ENCODE measurements at places on chromosomes 7 and 10. TPM values are rescaled to one million over a fixed set of nuclear protein-coding genes. Genes with fewer than 3 reads are reported as not detected.
A peak's percentile ranks its signal among the peaks of the same experiment; 100 is the strongest.

DNA sequence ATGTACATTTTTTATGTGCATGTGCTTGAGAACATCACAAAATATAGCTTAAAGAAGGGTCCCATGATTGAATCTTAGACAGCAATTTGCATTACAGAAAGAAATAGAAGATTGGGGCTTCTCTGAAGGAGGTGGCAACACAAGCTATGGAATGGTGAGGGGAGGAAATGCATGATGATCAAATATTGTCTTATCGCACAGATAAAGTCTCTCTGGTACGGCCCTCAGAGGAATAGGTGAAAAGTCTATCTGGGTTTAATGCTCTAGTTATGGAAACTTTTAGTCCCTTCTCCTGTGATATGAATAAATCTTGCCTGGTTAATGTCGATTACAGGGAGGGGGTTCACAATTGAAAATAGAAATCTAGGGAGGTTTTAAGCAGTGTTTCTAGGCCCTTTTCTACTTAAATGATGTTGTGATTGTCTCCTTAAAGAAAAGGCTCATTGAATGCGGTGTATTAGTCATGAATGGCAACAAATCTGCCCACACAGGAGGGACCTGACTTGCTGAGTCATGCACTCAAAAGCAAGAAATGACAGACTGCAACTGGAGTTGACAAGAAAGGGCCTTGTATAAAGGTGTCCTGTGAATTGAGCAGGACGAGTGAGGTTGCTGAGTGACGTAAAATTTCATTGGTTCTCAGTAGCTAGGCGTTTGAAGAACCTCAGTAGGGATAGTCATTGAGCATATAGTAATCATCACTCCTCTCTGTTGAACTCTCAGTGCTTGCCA lies 133.4 kb upstream of the CSTF2T start:
- no peak for DNase-seq

DNA sequence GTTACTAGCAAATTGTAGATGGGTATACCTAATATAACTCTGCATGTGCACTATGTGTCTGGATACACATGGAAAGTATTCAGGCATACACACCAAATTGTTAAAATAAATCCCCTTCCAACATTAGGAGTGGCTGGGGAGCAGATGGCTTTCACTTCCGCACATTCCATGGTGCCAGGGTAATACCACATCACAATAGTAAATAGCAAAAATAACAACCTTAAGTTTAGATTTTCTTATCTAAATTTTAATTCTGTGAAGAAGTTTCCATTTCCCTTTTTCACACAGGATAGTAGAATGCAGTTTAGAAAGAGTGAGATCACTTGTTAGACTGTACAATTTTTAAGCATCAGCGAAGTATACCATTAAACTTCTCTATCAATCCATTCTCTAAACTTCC lies 5.8 kb upstream of the ALOX5 start:
- DNase-seq, result peak; percentile 31

DNA sequence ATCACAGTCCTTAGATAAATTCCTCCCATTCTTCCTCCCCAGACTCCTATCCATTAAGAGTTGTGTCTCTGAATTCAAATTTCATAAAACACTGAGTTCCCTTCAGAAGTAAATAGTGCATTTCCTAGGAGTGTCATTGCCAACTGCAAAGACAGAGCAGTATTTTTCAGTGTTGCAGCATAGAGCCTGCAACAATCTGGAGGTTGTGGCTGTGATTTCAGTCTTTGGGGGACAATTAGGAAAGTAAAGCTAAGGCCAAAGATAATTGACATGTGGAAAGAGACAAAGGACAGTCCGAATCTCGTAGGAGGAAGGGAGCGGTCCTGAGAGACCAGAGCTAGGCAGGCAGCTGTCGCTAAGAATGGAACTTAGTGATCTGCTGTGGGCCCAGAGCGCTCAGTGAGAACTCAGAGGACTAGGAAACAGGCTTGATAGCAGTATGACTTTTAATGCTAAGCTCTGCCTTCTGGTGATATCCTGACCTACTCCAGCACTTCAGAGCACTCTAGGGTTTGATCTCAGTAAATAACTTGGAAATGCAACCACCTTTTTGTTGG lies 46.2 kb downstream of the PRPF18 start:
- no peak for DNase-seq

- DNase-seq, result no peak
Observed at GRCh38 chr7:30057741-30058140, 29.5 kb downstream of the PLEKHA8 start.

DNA sequence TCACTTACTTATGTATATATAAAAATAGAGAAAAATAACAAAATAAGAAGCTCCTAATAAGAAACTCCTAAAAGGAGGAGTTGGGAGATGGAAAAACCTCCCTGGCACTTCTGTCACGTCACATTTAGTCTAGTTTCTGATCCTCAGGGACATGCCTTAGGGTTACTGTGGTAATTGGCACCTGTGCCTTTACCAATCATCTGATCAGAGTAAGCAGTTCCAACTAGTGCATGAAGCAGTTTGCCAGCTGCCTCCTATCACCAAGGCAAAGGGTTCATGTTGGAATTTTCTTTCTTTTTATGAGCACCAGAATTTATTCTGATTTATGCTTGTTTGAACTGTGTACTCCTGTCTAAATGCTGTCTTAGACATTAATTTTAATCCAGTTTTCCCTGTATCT lies 49.9 kb downstream of the ARL4A start:
- DNase-seq, result no peak

- no peak for DNase-seq
Observed at GRCh38 chr7:36601601-36602000, 122.7 kb downstream of the AOAH start.

- no peak for DNase-seq
Observed at GRCh38 chr7:44075296-44076075, 6.8 kb downstream of the POLM start.

DNA sequence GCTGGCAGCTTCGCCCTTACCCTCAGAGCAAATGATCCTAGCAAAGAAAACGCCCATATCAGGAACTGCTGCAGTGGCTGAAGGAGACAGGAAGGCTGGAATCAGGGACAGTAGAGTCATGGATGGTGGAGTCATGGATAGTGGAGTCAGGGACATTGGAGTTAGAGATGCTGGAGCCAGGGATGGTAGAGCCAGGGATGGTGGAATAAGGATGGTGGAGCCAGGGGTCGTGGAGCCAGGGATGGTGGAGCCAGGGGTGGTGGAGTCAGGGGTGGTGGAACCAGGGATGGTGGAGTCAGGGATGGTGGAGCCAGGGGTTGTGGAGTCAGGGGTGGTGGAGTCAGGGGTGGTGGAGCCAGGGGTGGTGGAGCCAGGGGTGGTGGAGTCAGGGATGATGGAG lies 31.3 kb downstream of the C10orf105 start:
- DNase-seq, result no peak

- peak; percentile 85 for DNase-seq
Observed at GRCh38 chr10:31928549-31929260, at the start of gene ARHGAP12. Gene ARHGAP12 (minus strand): TSS chr10:31928831. CDS start chr10:31908855, 19,976 bp downstream.

GRCh38 chr7:95593343-95593742 lies 3.0 kb downstream of the PDK4 start:
- no peak for DNase-seq

DNA sequence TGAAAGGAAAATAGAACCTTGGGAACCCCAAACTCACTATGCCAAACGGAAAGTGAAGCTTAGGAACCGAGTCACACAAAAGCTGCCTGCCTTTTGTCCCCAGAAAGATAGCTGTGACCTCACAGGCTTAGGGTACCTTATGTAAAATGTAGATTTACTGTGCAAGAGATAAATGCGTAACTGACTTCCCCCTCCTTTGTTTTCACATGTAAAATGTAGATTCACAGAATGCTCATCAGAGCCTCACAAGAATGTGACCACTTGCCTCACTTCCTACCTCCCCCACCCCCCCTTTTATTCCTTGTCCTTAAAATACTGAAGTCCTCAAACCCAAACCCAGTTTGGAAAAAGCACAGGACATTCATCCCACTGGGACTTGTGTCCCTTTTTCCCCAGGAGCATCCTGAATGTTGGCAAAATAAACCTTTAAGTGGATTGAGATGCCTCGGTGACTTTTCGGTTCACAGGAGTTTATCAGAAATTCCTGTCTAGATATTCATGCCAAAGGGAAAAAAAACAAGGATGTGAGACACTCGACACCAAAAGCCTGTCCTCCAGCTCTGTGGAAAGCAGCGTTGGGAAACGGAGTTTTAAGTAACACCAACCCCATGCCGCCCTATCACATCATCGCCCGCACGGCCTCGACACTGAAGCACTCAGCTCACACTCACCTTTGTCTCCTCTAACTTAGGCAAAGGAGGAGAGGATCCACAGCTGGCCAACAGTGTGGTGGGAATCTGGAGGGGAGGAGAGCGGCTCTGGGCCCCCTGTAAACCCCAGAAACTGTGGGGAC lies 45.9 kb downstream of the SVIL start:
- DNase-seq, result no peak

DNA sequence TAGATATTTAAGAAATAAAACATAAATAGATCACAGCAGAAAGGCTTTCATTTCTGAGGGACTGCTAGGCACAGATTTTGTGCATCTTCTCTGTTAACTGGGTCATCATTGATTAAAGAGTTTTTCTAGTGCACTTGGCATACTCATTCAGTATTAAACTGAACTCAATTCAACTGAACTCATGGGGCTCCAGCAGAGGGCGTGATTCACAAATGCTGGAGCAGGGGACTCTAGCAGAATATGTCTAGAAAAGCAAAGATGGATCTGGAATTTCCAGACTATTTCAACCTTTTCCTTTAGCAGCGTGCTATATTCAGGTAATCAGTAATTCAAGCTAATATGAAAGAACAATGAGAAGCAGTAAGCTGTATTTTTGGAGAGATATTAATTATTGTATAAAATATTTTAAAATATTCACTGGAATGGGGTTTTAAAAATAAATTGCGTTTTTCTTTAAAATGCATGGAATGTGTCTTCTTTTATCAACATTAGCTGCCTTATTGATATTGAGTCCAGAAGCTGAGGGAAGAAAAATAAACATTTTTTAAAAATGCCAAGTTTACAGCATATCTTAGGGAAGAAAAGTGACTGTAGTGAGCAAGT lies 296.8 kb upstream of the CACNA2D1 start:
- peak; percentile 56 for DNase-seq

GRCh38 chr10:119640875-119641526 lies 10.2 kb upstream of the BAG3 start:
- DNase-seq, result no peak

GRCh38 chr10:114173603-114173920 lies 441 bp downstream of the CCDC186 start:
- no peak for DNase-seq

DNA sequence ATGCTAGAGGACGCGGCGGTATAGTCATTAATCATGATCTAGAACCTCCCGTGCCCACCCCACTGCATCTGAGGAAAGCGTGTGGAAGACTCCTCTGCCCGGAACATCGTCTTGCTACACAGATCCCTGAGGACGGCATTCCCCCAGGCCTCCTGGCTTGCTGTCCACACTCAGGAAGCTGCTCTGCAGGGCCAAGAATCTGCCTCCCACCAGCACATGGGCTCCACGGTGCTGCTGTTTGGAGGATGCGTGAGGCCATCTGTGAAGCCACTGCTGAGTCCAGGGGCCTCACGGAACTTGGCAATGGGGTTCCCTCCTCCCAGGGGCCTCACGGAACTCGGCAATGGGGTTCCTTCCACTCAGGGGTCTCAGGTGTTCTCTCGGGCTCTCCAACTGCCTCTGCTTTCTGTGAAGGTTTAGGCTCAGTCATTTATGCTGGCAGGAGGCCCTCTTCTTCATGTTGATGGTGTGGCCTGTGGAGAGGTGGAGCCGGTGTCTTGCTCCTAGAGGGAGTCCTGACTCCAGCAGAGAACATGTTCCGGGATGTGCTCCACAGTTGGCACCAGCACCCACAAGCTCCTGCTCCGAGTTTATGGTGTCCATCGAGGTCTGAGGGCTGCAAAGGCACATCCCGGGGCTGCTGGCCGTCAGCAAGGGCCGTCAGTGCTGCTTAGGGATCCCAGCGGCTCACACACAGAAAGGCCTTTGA lies 273.3 kb downstream of the DNAJB6 start:
- no peak for DNase-seq

- no peak for DNase-seq
Observed at GRCh38 chr10:63645195-63645594, 124.0 kb downstream of the REEP3 start.

- DNase-seq, result peak; percentile 1
Observed at GRCh38 chr7:3922175-3922635, 621.2 kb downstream of the SDK1 start.

GRCh38 chr10:929960-930624 lies 1.4 kb downstream of the LARP4B start:
- DNase-seq, result peak; percentile 36

GRCh38 chr10:4074545-4075407 lies 289.8 kb upstream of the KLF6 start:
- DNase-seq, result no peak

GRCh38 chr10:86742230-86742629 lies 14.2 kb upstream of the BMPR1A start:
- DNase-seq, result no peak

DNA sequence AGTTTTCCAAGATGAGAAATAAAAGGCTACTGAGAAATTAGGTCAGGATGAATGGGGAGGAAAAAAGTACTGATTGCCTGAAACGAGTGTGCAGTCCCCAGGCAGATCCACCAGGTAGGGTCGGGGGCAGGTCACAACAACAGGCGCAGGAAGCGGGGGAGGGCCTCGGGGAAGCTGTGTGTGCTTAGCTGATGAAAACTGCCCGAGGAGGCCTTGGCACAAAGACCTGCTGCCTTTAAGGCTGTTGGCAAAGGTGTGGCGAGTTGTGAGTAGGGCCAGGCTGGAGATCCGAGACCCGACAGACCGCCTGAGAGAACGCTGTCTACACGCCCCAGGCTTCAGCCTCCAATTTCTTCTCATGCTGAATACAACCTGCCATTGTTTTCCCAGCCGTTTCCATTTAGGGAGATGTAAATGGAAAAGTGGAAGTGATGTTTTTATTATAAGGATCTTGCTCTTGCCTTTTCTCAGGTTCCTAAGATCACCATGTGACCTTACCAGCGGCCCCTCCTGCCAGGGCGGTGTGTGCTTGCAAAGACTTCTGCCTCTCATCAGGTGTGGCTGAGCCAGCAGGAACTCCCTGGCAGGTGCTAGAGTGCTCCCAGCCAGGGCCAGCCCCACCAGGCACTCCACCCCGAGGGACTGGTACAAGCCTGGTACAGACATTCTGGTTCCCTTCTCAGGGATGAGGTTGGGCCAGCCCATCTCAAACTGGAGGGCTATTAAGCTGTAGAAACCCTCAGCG lies 60.8 kb downstream of the DLG5 start:
- peak; percentile 44 for DNase-seq

Gene DDC
- total RNA-seq, result not detected

Gene SUFU
- 10.1 TPM for total RNA-seq

Gene ST7
- 7.3 TPM for total RNA-seq

Gene CDHR3
- total RNA-seq, result 0.30 TPM

Gene MMP21
- not detected for total RNA-seq

Gene PAPSS2
- total RNA-seq, result not detected
